Smooth muscle cell of trachea (primary cell): ENCODE measurements at places on chromosomes 2 and 18. TPM values are rescaled to one million over a fixed set of nuclear protein-coding genes. Genes with fewer than 3 reads are reported as not detected.

Gene EXOC6B
- total RNA-seq = 27.1 and 33.2 TPM in 2 replicates

Gene REG1B
- total RNA-seq = not detected in 2 replicates

Gene TM4SF20
- 0.33 TPM in 1 of 2 replicates, not detected in the other for total RNA-seq

Gene MRPL30
- total RNA-seq = 38.4 and 40.4 TPM in 2 replicates

Gene GAREM1
- 1.7 and 3.5 TPM in 2 replicates for total RNA-seq

Gene OTOS
- total RNA-seq = 1.2 TPM in 1 of 2 replicates, not detected in the other

Gene APCDD1
- total RNA-seq = 1.9 and 4.5 TPM in 2 replicates

Gene EPHA4
- 6.4 and 14.7 TPM in 2 replicates for total RNA-seq

Gene MEP1B
- 0.17 TPM in 1 of 2 replicates, not detected in the other for total RNA-seq

Gene GRB14
- 0.29 and 0.83 TPM in 2 replicates for total RNA-seq

Gene SERPINB3
- not detected in 2 replicates for total RNA-seq

Gene ALPG
- total RNA-seq = not detected in 2 replicates

Gene COBLL1
- 5.8 and 6.5 TPM in 2 replicates for total RNA-seq

Gene HNRNPLL
- 49.8 and 68.7 TPM in 2 replicates for total RNA-seq

Gene NDUFB3
- total RNA-seq = 40.9 and 99.6 TPM in 2 replicates
